ENCODE measurements at places on chromosomes 5 and 9.

GRCh38 chr9:137494104-137494544 is 35.0 kb upstream of the NSMF start:
- no peak for DNase-seq

GRCh38 chr9:69248005-69248404 is 73.9 kb downstream of the TJP2 start:
- DNase-seq = no peak

GRCh38 chr9:90515510-90515909 is 127.1 kb downstream of the DIRAS2 start:
- no peak for DNase-seq

DNA sequence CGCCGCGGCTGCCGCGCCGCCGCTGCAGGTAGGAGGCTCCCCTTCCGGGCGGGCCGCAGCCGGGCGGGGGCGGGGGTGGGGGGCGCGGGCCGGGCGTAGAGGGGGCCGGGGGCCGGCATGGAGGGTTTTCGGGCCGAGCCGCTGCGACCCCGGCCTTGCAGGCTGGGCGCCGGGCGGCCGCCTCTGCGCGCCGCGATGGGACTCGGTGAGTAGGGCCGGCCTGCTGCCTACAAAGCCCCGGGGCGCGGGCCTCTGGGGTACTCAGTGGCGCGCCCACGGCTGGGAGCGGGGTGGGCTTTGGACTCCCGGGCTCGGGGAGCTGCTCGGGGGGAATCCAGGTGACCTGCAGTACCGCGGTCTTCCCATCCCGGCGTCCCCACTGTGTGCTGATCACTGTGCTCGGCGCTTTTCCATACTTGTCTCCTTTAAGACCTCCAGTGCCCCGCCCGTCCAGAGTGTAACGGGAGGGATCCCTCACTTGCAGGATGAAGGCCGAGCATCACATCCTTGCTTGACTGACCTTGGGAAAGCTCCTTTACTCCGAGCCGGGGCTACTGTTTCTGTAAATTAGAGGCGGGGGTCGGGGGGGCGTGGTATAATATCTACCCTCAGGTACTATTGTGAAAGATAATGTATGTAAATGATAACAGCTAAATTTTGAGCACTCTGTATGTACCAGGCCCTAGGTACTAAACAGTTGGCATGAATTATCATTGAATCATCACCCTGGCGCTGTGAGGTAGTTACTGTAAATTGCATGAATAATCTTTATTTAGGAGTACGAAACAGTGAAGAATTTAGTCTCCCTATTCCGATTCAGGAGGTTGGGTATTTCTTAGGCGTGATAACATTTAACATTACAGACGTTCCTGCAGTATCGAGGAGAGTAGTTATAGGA is 672 bp downstream of the MSANTD3 start:
- DNase-seq = peak; percentile 77

DNA sequence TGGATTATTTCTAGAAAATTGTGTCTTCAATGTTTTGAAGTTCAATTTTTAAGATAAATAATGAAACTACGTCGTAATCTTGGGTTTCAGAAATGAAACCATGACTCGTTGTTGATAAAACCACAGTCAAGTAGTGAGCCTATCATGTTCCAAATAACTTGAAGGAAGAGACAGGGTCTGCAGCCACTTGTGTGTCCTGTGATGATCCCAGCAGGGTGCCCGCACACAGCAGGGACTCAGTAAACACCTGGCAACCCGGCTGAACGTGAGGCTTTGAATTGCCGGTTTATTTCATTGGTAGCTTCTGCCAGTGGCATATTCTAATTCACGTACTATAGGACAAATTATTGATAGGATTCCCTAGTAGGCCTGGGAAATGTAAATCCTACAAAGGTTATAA is 679.6 kb downstream of the IRX1 start:
- DNase-seq = no peak

GRCh38 chr9:33294670-33295432 is 4.5 kb downstream of the NFX1 start:
- DNase-seq = no peak

- DNase-seq = no peak
These were observed 4.5 kb downstream of the UBE2D2 start for GRCh38 chr5:139565411-139566305.

DNA sequence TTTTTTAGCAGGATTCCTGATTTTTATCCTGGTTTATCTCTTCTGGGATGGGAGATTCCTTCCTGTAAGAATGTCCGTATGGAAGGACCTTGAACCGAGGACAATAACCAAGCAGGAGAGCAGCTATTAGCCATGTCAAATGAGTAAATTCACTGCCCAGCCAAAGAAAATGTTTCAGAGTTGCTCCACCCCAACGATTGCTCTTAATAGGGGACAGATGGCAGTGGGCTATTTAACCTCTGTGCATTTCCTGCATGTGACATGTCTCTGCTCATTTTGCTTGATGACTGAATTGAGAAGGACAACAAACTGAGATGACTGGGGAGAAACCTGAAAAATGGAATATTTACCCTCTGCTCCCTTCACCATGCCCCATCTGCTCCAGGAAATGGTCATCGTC is 479.9 kb upstream of the ZNF462 start:
- DNase-seq = no peak

DNA sequence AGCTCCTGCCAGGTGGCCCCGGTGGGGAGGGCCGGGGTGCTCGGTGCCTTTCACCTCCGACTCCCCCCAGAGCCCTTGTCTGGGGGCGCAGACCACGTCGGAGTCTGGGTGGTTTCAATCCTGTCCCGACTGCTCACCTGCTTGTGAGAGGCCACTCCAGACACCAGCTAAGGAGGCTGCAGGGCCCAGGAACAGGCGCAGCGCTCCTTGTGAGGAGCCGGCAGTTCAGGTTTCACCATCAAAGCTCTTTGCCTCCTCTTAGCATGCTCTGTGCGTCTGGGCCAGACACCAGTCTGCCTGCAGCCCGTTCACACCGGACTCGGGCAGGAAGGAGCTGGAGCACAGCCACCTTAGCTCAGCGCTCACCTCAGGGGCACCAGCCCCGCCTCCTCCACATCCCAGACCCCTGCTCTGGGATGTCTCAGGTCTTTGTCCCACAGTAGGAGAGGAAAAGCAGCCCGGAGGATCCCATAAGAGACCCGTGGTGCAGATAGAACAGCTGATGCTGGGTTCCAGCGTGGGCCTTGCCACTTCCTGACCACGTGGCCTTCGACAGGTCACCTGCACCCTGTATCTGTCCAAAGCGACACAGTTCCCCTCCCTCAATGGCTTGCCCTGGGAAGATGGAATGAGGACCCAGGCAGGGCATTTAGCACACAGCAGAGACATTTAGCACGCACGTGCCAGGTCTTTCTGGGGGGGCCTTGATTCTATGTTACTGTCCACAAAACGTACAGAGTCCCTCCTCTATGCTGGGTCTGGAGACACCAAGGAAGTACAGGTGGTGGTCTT is 106.2 kb upstream of the LMX1B start:
- no peak for DNase-seq

GRCh38 chr5:122702524-122702875 is 72.4 kb upstream of the SNX2 start:
- DNase-seq = no peak

- no peak for DNase-seq
These were observed 10.9 kb upstream of the HDHD3 start for GRCh38 chr9:113387560-113388230.

- no peak for DNase-seq
These were observed 9.7 kb upstream of the URM1 start for GRCh38 chr9:128361296-128361985.

- DNase-seq = no peak
These were observed 17.2 kb downstream of the SMAD5 start for GRCh38 chr5:136149891-136150290.

DNA sequence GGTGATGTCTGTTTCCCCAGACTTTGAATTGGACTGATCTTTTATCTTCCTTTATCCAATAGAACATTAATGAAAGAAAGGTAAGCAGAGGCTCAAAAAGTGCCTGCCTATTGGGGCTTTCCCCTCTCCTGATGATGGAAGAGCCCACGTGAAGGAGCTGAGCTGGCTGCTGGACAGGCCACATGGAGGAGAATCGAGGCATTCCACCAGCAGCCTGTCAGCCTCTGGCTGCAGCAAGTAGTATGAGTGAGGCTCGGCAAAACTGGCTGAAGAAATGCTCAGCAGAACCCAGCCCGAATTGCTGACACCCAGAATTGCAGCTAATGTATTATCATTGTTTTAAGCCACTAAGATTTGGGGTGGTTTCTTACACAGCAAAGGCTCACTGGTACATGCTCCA is 66.5 kb upstream of the STC2 start:
- no peak for DNase-seq

- no peak for DNase-seq
These were observed 24.2 kb downstream of the NEK6 start for GRCh38 chr9:124281931-124282371.

DNA sequence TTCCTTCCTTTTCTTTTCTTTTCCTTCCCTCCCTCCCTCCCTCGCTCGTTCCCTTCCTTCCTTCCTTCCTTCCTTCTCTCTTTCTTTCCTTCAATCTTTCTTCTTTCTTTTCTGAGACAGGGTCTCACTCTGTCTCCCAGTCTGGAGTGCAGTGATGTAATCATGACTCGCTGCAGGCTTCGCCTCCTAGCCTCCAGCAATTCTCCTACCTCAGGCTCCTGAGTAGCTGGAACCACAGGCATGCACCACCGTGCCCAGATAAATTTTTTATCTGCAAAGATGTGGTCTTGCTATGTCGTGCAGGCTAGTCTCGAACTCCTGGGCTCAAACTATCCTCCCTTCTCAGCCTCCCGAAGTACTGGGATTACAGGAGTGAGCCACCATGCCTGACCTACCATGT is 81.4 kb downstream of the SPATA31C2 start:
- DNase-seq = no peak

- DNase-seq = no peak
These were observed 148.0 kb downstream of the PCSK5 start for GRCh38 chr9:76038431-76038830.

- DNase-seq = no peak
These were observed 13.8 kb upstream of the CDC23 start for GRCh38 chr5:138226910-138227309.

- DNase-seq = no peak
These were observed 138.9 kb downstream of the RASEF start for GRCh38 chr9:82923912-82924605.

- no peak for DNase-seq
These were observed 11.6 kb downstream of the ABL1 start for GRCh38 chr9:130846487-130847305.

DNA sequence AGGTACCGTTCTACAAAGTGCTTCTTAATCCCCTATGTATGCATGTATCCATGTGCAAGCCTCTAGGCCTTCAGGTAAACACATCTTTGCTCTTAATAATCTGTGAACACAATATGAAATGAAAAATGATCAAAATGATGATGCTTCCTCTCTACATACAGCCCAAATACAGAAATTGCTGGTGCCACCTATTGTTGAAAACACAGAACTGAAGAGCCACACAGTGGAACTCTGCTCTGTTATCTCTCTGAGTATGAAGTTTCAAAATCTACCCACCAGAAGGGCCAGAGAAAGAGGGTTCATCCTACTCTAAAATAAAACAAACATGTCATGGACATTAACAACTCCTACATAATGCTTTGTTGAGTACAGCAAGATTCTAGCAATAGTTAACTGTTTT is 71.3 kb downstream of the GLIS3 start:
- DNase-seq = no peak

GRCh38 chr5:5178136-5178535 is 38.0 kb downstream of the ADAMTS16 start:
- DNase-seq = no peak

GRCh38 chr5:2164586-2164985 is 281.9 kb upstream of the IRX4 start:
- no peak for DNase-seq

DNA sequence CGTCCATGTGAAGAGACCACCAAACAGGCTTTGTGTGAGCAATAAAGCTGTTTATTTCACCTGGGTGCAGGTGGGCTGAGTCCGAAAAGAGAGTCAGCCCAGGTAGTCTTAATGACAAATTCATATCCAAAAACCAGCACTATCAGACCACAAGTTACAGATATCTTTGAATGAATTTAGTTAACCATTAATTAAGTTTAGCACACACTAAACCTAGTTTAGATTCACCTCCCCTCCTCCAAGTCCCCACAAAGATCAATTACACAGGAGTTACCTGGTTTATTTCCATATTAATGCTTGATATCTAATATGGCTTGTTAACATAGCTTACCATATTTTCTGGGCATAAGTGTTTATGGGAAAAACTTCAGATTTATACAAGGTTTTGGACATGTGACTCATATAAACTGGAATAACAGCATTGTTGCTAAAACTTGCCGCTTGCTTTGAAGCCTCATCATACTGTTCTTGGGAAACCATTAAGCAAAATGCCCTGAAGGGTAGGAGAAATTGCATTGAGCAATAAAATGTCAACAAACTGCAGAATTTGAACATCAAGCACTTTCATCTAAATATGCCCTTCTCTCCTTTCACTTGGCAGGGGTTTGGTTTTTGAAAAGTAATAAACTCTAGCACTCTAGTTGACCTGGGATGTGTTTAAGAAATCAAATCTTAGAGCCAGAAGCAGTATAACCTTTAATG is 166.9 kb downstream of the SNCAIP start:
- DNase-seq = no peak

- DNase-seq = no peak
These were observed 28.0 kb downstream of the TLE1 start for GRCh38 chr9:81661339-81661738.

DNA sequence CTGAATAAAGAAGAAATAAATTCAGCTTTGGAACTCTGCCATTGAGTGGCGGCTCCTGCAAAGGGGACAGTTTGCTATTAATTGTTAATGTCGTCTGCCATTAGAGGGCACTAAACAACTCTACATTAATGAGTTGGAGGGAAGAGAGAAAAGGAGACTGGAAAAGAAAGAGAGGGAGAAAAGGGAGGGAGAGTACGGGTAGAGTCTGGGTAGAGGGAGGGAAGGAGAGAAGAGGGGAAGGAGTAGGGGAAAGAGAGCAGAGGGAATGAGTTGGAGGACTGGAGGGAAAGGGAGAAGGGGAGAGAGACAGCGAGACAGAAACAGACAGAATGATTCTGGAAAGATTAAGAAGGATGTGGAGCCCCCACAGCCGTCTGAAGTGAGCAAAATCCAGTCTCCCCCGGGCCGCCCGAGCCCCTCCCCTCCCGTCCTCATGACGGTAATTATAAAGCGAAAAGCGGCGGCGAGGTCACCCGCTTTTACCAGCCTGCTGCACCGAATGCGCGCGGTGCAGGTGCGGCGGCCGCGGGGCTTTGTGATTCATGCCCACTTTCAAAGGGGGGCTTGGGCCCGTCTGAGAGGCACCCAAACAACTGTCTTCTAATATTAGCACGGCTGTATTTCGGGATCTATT is 1.9 kb upstream of the FST start:
- DNase-seq = peak; percentile 51

- no peak for DNase-seq
These were observed 221.1 kb downstream of the MAN2A1 start for GRCh38 chr5:109910874-109911273.

DNA sequence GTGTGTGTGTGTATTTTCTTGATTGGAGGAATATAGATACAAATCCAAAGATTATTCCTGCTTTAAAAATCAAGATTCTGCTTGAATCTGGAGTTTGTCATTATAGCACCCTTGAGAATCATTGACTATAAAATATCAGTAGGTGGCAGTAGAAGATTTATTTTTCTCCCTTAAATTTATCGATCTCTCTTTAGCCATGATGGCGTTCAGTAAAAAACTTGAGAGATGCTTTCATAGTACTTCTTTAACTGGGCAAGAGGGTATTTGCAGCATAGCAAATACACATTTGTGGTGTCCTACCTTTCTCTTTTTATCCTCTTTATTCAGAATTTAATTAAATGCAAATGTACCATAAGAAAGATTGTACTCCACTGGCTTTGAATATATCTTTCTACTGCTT is 307.7 kb downstream of the ADGRV1 start:
- no peak for DNase-seq

All from stimulated activated effector memory CD8-positive, alpha-beta T cell treated with anti-CD3 and anti-CD28 coated beads, Interleukin-12 subunit alpha, Interleukin-12 subunit beta, amount 100 ng/mL, for 72 hours (primary cell).